ENCODE measurements at places on chromosomes 2 and 18. TPM values are rescaled to one million over a fixed set of nuclear protein-coding genes. Genes with fewer than 3 reads are reported as not detected.

Gene CRIM1
- total RNA-seq, result 10.7 TPM

DNA sequence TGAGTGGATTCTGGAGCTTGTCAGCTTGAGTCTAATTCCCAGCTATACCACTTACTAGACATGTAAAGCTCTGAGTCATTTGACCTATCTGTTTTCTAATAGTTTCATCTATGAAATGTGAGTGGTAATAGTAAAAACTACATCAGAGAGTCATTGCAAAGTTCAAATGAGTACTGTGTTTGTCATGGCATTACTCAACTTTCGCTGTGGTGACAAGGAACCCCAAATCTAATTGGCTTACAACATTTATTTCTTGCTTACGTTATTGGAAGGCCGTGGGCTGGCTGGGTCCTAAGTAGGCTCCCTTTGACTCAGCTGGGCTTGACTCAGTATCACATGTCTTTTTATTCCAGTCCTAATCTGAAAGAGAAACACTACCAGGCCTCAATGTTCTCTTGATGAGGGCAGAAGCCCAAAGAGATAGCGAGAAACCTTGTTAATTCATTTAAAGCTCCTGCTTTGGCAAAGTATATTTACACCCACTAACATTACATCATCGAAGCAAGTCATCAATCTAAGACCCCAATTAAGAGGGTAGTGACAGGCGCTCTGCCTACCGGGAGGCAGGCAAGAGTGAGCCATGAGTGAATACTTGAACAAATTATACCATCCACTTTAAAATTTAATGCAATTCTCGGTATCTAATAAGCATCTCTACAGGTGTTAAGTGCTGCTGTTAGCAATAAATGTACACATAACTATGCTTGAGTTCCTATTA is 431.8 kb upstream of the SPHKAP start:
- no peaks in the 10 kb centered on the region for H3K4me1 ChIP-seq
- DNase-seq, result no peak
- no peaks in the 10 kb centered on the region for H3K27me3 ChIP-seq
- H3K27ac ChIP-seq, result no peak overlapping the region

GRCh38 chr2:75466708-75467311 is 93.9 kb downstream of the EVA1A start:
- peaks cover 8% of the 10 kb centered on the region for H3K27me3 ChIP-seq
- no peak overlapping the region for H3K4me3 ChIP-seq
- no peaks in the 10 kb centered on the region for H3K36me3 ChIP-seq
- no peak overlapping the region for H3K27ac ChIP-seq
- no peak for DNase-seq

DNA sequence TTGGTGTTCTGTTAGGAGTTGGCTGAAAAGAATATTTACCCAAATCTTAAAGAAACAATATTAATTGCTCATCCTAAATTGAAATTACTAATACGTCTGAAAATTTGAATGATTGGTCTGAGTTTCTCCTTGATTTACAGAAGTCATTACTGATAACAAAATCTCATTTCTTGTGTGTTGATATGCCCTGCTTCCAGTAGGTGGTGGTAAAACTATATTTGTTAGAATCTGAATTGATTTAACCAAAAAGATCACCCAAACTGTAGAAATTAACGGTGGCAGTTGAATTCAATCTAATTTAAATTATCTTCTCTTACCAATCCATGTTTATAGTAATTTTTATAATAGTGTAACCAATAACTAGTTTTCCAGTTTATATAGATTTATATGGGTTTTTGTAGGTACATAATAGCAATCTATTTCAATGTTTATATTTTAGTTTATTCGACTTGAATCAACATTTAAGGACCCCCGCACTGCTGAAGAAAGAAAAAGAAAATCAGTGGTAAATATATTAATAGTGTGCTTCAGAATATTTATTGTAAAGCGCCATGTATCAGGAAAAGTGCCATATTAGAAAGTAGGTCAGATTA is 38.3 kb downstream of the PAPOLG start:
- H3K27ac ChIP-seq, result no peak overlapping the region
- H3K4me1 ChIP-seq, result no peaks in the 10 kb centered on the region
- H3K27me3 ChIP-seq, result no peaks in the 10 kb centered on the region
- H3K4me3 ChIP-seq, result no peak overlapping the region
- H3K36me3 ChIP-seq, result peaks cover 45% of the 10 kb centered on the region
- DNase-seq, result peak; percentile 18
